Left ventricle myocardium superior (tissue), 1 donor: ENCODE measurements at places on chromosomes 7 and 10. TPM values are rescaled to one million over a fixed set of nuclear protein-coding genes. Genes with fewer than 3 reads are reported as not detected.

The NODAL gene
- not detected for total RNA-seq

The MYL10 gene
- not detected for total RNA-seq

- no peak for DNase-seq
These were observed 445 bp upstream of the PVRIG start for GRCh38 chr7:100219271-100219737.

The PLEKHA1 gene
- 71.1 TPM for total RNA-seq

The PSPH gene
- 14.6 TPM for total RNA-seq

DNA sequence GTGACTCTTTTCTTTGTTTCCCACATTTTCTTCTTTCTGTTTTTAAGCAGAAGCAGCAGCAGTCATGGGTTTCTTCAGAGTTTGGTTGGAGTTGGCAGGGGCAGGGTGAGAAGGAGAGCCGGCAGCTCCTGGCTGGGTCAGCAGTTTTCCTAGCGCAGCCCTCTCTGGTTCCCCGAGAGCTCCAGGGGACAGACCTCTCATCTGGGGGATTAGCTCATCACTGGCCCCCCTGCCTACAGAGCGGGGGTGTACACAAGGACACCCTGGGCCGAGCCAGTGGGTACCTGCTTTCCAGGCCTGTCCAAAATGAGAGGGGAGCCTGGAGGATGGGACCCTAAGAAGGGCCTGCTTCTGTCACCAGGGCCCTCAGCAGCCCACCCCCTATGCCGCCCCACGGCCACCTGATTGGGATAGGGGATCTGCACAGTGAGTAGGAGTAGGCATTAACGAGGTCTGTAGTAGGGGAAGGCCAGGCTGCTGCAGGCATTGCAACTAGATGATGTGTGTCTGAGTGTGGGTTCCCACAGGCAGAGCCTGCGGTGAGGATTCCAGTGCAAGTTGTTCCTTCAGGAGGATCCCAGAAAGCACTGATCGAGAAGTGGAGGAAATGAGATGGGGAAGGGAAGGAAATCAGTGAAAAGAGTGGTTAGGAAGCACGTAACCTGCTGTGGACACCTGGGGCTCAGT, 122.9 kb upstream of the PPIF start:
- no peak for DNase-seq

The FAM25A gene
- not detected for total RNA-seq

GRCh38 chr7:42240416-42240815, 3.4 kb upstream of the GLI3 start:
- no peak for DNase-seq

- DNase-seq = no peak
These were observed 22.4 kb upstream of the IFIT2 start for GRCh38 chr10:89279421-89279869.

The SEMA3D gene
- 0.94 TPM for total RNA-seq

- DNase-seq = no peak
These were observed 27.2 kb downstream of the ATE1 start for GRCh38 chr10:121900443-121901174.

DNA sequence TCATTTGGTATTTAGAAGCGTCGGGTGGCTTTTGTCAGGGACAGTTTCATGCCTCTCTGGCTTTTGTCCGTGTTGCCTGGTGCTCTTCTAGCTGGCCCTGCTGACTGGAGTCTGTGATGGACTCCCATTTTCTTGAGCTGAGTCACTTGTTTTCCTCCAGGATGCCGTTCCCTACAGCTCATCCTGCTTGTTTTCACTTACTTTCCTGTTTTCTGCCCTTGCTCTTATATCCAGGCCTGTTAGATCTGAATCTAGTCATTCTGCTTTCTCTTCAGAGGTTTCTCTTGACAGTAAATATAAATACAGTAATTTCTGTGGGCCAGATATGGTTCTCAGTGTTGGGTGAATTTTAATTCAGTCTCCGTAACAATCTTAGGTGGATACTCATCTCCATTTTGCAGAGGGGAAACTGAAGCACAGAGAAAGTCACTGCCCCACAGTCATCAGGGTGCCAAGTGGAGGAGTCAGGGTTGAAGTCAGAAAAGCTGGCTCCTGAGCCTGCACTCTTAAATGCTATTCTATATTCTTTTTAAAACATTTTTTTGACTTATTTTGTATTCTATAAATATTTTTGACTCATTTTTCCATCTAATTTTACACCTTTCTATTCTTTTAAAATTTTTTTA, 85.4 kb downstream of the CCNY start:
- DNase-seq = no peak

The SLC26A4 gene
- total RNA-seq = 0.40 TPM

DNA sequence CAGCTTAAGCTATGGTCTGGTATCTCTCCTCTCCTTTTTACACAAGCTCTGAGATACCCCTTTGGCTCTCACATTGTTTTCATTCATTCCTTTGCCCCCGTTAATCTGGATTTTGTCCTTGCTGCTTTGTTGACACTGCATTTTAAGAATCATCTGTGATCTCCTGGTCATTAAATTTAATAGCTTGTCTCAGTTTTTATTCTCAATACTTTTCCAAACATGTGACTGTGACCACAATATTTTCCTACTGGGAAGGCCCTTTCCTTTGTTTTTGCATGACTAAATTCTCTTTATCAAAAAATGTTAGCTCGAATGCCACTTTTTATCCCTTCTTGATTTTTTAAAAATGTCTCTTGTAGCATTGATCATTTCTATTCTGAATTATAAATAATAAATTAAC, 171.2 kb downstream of the SUGCT start:
- no peak for DNase-seq

DNA sequence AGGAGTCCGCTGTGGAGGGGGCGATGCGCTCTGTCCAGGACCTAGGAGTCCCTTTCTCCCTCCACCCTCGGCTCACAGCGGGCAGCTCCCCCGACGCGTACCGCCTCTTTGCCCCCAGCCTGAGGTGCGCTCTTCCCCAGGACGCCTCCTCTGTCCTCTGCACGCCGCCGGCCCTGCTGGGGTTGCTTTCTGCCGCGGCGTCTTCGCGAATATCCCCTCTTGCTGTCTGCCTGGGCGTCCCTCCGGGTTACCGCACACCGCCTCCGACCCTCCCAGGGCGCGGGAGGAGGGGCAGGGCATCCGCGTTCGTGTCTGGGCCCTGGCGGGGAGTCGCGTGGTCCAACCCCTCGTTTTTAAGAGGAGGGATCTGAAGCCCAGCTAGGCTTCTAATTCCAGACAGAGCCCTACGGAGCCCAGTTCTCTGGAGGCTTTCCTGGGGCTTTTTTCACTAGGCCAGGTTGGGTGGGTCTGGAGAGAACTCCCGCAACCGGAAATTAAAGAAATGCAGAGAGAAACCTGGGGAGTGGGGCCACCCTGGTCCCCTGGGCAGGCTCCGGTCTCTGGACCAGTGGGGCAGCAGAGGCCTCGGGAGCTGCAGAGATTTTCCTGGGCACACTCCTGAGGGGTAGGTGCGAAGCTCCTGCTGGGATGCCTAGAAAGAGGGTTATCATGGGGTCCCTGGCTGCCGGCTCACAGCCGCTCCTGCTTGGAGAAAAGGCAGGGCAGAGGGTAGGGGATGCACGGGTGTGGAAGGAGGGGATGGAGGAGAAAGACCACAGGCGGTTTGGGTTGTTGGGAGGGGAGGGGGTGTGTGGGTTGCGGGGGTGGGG, 166.9 kb downstream of the UBE2H start:
- no peak for DNase-seq

DNA sequence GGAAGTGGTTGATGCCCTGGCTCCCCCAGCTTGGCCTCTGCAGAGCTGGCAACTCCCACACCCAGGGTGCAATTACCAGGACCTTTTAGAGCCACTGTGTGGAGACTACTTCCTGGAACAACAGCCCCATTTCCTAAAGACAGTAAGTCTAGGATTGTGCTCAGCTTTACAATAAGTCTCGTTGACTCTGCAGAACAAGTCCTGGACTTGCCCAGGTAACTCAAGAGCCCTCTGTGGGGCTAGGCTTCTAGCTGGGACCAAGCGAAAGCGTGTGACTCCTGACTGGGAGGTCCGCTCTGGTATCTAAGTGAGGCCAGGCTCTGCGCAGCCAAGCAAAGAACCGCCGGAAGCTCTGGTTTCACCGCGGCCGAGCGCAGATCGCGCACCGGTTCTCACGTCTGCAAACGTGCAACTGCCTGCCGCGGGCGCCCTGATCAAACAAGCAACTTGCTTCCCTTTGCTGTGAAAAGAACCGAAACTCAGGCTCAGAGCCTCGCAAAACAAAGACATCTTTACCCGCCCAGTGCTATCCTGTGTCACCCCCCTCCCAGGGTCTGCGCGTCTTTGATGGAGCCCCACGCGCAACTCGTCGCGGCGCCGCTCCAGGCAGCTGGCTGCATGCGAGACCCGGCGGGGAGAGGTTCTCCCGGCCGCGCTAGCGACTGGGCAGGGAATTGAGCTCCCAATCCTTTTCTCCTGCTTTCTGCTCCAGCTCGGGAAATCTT, 4.4 kb upstream of the PDLIM1 start:
- peak; percentile 66 for DNase-seq

The PRLHR gene
- not detected for total RNA-seq

The NME8 gene
- not detected for total RNA-seq

DNA sequence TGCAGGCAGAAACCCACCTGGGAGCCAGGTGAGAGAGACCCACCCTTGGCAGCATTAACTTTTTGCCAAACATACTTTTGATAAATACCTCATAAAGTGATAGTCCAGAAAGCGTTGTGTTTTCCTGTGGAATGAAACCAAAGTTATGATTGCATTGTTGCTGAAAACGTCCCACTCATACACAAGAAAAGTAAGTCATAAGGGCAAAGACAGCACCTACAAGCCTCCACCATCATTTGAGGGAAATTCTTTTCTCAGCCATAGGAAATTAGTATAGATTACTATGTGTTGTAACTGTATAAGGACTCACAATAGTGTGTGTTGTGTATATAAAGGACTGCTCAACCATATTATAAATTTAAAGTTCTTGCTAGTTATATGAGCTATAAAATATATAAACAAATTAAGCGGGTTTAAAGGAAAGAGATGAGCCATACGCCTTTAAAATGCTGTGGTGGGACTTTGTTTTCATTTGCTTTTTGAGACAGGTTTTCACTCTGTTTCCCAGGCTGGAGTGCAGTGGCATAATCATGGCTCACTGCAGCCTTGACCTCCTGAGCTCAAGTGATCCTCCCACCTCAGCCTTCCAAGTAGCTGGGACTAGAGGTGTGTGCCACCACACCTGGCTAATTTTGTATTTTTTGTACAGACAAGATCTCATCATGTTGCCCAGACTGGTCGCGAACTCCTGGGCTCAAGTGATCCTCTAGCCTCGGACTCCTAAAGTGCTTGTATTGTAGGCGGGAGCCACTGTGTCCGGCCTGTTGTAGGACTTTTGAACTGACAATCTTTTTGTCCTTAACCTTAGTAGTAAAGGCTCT, 160.8 kb downstream of the PKD1L1 start:
- no peak for DNase-seq

- no peak for DNase-seq
These were observed 572.6 kb downstream of the PTPRN2 start for GRCh38 chr7:158014976-158015375.

DNA sequence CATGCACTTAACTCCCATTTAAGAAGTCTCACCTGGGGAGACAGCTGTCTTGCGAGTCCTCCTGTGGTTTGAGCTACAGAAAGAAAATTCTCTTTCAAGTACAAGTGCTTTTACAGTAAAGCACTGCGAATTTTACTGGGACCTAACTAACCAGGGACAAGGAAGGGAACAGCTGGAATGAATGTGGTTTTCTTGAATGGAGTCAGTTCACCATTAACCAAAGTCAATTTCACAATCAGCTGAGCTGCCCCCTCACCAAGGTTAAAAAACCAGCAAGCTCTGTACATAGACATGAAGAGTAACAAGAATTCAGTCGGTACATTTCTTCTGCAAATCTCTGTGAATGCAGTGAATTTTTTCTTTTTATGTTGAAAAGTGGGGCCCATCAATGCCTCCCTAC, 56.3 kb downstream of the GFRA1 start:
- no peak for DNase-seq

- peak; percentile 44 for DNase-seq
These were observed 108.1 kb upstream of the AGR3 start for GRCh38 chr7:16989811-16990413.

The TMEM176B gene
- total RNA-seq = 45.2 TPM

DNA sequence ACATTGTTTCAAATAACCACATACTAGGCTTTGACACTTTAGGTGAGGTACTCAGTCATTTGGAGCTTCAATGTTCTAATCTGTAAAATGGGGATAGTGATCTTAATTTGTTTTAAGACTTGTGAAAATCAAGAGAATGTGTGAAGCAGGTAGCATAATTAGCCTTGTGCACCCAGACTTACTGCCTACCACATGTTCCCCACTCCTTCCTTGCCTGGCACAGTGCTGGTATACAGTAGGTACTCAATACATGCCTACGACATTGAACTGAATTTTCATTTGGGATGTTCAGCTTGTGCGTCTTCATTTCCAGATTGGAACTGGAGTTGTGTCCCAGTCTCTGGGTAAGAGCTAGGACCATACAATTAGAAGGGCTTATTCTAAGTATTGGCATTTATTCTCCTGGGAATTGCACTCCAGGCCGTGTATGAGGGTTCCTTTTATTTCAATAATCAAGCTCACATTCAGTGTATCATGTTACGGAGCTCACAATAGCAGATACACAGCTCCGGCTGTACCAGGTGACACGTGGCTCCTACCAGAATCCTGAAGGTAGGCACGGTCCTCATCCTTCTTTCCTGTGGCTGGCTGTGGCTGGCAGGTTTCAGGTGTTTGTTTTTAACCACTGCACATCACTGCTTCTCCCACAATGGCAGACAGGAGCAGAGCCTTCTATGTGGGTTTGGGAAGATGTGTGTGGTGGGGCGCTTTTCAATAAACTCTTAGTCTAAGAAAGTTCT, 109.4 kb upstream of the PDCD4 start:
- no peak for DNase-seq

The ADAMTS14 gene
- 0.10 TPM for total RNA-seq

The BAG3 gene
- total RNA-seq = 151 TPM

The GIMAP4 gene
- 40.2 TPM for total RNA-seq

- peak; percentile 75 for DNase-seq
These were observed 1.8 kb downstream of the C10orf95 start for GRCh38 chr10:102449321-102450123.

DNA sequence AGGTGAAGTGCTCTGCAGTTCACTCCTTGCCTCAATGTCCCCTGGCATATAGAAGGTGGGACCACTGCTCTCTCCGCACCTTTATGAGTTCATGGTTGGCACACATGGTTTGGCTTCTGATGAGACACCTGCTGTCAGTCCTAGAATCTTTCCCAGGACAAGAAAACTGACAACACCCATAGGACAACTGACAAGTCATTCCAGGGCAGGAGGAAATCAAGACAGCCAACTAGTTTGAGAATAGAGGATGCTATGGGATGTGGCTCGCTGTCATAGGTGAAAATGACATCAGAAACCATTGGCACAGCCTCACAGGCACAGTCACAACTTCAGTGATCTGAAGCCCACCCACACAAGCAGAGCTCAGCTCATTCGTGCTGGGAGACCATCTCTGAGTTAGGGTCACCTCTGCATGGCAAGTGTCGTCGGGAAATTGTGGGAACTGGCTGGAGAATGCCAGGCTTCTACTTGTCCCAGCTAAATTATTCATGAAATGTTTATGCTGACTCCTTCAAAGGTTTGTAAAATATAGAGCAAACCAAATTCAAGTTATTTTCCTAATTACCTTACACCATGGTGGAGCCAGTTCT, 762.4 kb downstream of the GRID1 start:
- no peak for DNase-seq

DNA sequence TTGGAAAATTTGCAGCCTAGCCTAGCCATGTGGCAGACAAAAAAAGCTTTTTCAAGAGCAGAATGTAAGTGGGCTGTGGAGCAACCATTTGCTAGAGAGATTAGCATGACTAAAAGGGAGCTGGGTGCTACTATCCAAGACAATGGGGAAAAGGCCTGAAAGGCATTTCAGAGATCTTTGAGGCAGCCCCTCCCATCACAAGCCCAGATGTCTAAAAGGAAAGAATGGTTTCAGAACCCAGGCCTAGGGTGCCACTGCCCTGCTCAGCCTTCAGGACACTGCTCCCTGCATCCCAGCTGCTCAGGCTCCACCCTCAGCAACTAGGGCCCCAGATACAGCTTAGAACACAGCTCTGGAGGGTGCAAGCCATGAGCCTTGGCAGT, 24.7 kb downstream of the PNLIPRP3 start:
- DNase-seq = no peak
